Lung microvascular endothelial cell (primary cell): ENCODE measurements at places on chromosomes 16 and 17. TPM values are rescaled to one million over a fixed set of nuclear protein-coding genes. Genes with fewer than 3 reads are reported as not detected.

Gene CA5A
- total RNA-seq, result not detected in 2 replicates

Gene SOX15
- not detected in 2 replicates for total RNA-seq

Gene PMFBP1
- total RNA-seq, result under 0.01 TPM in 2 replicates

Gene MYO1C
- 113 and 134 TPM in 2 replicates for total RNA-seq

Gene PRAC1
- total RNA-seq, result not detected in 2 replicates

DNA sequence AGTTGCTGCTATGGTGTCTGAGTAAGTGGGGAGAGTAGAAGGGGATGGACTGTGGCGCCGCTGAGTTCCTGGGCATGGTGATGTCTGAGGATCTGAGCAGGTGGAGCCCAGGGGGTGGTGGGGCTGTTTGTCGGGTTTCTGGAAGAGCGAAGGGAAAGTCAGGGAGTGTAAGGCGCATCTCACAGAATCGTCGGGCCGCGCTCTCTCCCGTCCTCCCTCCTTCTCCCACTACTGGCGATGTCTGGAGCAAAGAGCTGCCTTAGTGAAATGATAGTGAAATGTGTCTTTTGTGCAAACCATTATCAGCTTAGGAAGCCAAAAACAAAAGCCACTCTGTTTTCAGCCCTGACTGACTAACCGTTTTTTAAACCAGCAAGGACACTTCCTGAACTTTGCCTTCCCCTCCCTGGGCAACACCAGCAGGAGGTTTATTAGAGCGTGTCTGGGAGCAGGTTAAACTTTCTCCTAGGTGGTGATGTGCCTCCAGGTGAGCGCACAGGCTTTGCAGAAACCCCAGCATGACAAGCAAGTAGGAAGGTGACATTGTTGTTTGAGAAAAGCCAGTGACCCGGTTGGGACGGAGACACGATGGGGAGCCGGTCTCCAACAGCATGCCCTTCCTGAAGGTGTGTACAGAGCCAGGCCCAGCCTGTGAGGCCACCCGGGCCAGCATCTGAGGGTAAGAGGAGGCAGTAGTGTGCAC is 49.1 kb downstream of the RAB11FIP3 start:
- no peak for DNase-seq

DNA sequence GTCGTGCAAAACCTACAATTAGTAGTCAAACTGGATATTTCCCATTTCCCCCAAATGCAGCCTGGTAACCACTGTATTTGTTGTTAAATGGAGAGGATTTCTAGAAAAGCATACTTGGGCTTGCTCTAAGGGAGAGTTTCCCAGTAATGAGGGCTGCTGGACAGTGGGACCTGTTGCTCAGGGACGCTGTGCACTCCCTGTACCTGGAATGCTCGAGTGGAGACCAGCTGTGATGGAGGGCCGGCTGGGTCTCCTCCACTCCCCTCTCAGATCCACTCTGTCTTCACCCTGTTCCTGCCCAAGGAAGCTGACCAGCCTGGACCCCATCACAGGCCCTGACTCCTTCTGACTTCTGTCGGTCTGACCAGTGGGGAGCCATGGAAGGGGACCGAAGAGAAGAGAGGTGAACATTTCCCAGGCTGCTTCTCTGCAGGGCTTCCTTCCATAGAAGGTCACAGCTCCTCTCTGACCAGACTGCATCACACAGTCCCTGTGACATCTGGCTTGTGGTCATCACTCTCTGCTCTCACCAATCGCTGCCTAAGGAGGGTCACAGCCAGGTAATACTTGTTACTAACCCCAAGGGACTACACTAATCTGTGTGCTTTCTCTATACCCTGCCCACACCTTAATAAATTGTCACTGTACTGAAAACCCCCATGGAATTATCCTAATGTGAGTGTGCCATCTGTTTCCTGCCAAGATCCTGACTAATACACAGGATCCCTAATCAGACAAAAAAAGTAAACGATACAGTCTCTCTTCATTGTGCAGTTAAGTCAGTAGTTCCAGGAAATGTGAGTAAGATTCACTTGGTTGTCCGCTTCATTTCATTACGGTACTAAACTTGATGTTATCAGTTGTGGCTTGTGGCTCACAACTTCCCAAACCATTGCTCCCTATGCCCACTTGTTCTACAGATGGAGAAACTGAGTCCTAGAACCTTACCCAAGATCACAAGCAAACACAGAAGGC is 102.4 kb downstream of the CCT6B start:
- DNase-seq, result no peak

DNA sequence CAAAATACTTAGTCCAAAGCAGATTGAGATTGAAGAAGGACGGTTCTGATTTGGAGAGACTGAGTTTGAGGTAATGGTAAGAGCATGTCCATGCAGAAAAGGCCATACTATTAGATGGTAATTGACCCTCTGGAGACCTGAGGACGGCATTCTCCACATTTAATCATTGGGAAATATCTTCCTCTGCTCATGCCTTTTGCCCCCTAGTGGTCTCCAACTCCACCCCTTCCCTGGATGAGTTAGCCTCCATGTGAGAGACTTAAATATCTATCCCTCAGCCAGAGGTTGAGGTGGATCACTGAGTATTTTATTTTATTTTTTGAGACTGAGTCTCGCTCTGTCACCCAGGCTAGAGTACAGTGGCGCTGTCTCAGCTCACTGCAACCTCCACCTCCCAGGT is 10.4 kb upstream of the OR3A1 start:
- no peak for DNase-seq

- no peak for DNase-seq
These were observed 57.8 kb downstream of the FOXK2 start for GRCh38 chr17:82577300-82577699.

DNA sequence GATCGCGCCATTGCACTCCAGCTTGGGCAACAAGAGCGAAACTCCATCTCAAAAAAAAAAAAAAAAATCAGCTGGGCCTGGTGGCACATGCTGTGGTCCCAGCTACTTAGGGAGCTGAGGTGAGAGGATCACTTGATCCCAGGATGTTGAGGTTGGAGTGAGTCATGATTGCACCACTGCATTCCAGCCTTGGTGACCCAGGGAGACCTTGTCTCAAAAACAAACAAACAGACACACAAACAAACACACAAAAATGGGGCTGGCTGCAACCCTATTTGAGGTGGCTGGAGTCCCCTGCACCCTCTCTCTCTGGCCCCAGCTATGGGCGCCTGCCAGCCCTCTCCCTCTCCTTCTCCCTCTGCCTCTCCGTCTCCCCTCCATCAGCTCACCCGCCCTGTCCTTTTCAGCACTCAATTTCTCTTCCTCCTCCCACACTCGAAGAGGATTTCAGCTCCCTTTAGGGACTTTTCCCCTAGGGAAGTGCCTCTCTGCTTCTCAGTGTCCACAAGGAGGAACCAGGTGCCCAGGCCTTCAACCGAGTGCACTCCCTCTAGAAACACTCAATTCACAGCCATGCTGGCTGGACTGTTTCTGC is 17.5 kb upstream of the TFAP4 start:
- no peak for DNase-seq

- DNase-seq, result no peak
These were observed 110.8 kb downstream of the FTO start for GRCh38 chr16:53814801-53815200.

DNA sequence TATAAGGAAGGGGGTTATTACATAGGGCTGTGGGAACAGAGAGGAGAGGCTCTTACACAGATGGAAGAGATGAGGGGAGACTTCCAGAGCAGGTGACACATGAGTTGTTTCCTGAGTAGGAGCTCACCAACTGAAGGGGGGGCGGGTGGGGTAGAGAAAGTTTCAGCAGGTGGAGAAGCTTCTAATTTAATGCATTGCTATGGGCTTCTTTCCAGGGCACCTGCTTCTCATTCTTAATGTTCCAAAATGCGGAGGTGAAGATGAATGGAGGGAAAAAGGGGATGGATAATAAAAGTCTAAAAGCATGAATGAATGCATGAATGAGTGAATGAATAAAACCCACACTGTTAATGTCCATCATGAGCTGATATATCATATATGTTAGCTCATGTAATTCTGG is 439.0 kb upstream of the CCL2 start:
- no peak for DNase-seq

GRCh38 chr16:14420721-14421488 is 209.2 kb downstream of the PARN start:
- no peak for DNase-seq
